ENCODE measurements at places on chromosomes 13 and 19.

- DNase-seq: no peak
Observed at GRCh38 chr19:2993579-2993978, 16.2 kb downstream of the TLE6 start.

- DNase-seq: no peak
Observed at GRCh38 chr13:111049791-111050538, 65.1 kb upstream of the ARHGEF7 start.

- no peak for DNase-seq
Observed at GRCh38 chr13:113041896-113042295, 63.7 kb upstream of the F7 start.

GRCh38 chr19:55907746-55908145, 24.4 kb downstream of the NLRP13 start:
- DNase-seq: no peak

- no peak for DNase-seq
Observed at GRCh38 chr13:30576528-30576927, 41.2 kb upstream of the USPL1 start.

GRCh38 chr19:8585894-8586750, 8.9 kb upstream of the MYO1F start:
- DNase-seq: no peak

- DNase-seq: no peak
Observed at GRCh38 chr13:42148538-42148937, 100.1 kb downstream of the DGKH start.

GRCh38 chr13:21673539-21673788, 2.6 kb downstream of the FGF9 start:
- no peak for DNase-seq

GRCh38 chr13:95741584-95742563, 64.9 kb downstream of the DNAJC3 start:
- no peak for DNase-seq

- no peak for DNase-seq
Observed at GRCh38 chr19:15200553-15201364, at the start of gene NOTCH3. TSS of gene NOTCH3 (minus strand) at chr19:15200995. CDS start at chr19:15200905, 90 bp downstream.

All from CMK (cell line).